Sciatic nerve (tissue), 2 donors: ENCODE measurements at places on chromosomes 2 and 18. TPM values are rescaled to one million over a fixed set of nuclear protein-coding genes. Genes with fewer than 3 reads are reported as not detected.

DNA sequence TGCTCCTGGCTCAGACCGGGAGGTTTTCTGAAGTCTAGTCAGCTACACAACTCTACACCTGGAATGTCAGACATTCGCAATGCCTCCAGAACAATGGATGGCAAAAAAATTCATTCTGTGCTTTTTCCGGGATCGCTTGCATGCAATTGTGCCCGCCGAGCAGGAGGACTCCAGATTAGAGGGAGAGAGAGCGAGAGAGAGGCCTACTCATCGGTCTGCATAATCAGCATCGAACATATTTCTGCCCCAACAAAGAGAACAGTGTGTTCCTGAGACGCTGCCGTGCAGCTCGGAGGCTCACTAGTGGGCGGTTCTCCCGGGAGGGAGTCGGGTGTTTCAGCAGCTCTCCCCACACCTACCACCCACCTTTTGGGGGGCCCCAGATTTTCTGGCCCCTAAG, 117.1 kb downstream of the KLHL29 start:
- DNase-seq = no peak

GRCh38 chr2:72548081-72548764, 277.6 kb downstream of the EXOC6B start:
- DNase-seq = no peak

DNA sequence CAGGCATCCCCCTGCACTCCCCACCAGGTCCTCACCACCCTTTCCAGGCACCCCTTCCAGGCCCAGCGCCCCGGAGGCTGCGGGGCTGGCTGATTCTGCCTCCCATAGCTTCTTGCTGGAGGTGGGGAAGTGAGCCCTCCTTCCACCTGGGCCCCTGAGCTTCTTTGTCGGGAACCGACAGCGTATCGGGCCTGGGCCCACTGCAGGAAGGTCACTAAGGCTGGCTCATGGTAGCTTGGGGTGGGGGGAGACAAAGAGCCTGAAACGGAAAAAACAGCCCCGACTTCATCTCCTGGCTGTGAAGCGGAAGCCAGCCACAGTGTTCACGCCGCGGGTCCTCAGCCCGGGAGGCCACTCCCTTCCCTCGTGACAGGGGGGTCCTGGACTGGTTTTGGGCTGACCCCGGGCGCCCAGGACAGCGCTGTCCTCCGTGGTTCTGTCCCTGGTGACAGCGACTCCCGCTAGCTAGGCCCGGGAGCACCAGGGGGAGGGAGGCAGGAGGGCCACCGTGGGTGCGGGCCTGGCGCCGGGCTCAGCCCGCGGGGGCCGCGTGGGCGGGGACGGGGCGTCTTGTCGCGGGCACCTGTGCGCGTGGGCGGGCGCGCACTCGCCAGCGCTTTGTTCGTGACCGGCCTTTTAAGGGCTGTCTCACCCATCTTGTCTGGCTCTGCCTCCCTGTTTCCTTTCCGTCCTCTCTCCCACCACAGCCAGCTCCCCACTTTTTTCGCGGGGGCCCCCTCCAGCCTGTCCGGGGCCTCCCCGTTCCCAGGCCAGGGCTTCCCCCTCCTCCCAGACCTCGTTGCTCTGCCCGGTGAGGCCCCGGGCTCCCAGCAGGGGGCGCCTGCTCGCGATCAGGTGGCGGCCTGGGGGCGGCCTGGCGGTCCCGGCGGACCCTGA, 64.9 kb downstream of the DNMT3A start:
- peak; percentile 81 for DNase-seq

LCT gene
- total RNA-seq = 0.04 TPM

ST6GAL2 gene
- total RNA-seq = not detected

DNA sequence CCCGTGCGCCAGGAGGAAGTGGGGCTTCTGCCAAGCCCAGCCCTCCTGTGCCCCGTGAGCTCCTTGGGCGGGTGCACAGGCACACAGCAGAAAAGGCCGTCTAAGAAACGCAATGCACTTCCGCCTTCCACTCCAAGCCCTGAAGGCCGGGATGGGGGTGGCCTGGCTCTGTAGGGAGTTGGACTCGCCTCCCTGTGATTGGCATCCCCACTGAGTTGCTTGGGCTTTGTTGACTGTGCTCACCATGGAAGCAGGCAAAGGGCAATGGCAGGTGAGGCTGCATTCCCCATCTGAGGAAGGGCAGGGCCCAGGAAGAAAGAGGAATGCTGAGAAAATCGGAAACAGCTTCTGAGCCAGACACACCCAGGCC, 66.8 kb downstream of the CRACDL start:
- DNase-seq = no peak

ALK gene
- total RNA-seq = 0.18 TPM

- DNase-seq = no peak
Observed at GRCh38 chr18:64017870-64018269, 48.0 kb downstream of the SERPINB8 start.
